HFFc6 (cell line): ENCODE measurements at places on chromosomes 5 and 9.

DNA sequence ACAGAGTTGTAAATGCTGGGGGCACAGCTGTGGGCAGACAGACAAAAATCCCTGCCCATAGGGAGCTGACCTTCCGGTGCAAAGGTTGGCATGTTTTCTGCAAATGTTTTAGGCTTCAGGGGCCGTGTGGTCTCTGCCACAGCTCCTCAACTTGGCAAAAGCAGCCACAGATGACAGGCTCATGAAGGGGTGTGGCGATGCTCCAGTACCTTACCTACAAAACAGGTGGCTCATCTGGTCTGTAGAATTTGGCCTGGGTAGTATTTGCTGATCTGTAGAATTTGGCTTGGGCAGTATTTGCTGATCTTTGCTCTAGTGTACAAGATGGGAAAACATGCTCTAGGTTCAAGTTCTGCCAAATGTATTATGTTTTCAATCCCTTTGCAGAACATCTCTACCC is 283.9 kb downstream of the GADD45G start:
- DNase-seq: no peak

- peak; percentile 62 for DNase-seq
Observed at GRCh38 chr5:148794729-148795561, 31.5 kb upstream of the ADRB2 start.

DNA sequence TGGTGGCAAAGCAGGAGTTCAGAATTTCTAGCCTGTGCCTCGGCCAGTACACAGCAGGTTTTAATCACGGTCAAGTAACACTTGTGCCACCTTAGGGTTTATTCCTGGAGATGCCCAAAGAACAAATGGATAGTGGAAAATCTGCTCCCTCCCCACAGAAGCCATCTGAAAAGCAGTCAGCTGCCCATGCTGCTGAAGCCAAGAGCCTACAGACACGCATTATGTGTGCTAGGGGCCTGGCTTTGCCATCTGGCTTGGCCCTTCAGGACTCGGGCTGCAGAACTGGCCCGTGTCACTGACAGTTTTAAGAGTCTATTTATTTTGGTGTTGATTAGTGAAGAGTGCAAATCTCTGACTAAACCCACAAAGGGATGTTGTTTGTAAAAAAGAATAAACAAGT is 11.1 kb downstream of the ARSB start:
- no peak for DNase-seq

GRCh38 chr5:8458038-8458383 is 589.1 kb downstream of the MTRR start:
- peak; percentile 17 for DNase-seq

DNA sequence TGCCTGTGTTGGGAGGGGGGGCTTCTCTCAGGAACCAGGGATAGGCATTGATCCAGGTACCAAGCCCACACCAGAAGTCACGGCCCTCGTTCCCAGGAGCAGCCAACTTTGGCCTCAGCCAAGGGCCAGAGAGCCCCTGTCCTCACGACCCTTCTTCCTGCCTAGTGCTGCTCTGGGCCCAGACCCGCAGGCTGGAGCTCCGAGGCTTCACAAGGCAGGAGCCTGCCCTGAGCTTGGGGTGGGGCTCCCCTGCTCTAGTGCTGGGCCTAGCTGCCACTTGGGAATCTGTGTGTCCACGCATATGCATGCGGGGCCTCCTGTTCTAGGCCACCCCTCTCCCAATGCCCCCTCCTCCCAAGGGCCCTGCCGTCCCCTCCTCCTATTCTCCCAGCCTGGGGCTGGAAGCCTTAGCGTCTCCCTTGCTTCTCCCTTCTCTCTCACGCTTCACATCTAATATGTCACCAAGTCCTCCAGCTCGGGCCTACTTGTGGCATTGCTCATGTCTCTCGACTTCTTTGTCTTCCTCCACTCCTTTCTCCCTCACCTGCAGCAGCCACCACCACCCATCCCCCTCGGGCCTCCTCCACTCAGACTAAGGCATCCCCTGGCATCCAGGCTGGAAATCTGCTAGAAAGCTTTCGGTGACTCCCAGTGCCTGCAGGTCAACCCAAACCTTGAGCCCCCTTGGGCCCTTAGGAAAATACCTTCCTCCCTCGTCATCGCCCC is 3.4 kb downstream of the UNC5A start:
- DNase-seq: no peak
